RCC 7860 (cell line): ENCODE measurements at places on chromosomes 2 and 18.

DNA sequence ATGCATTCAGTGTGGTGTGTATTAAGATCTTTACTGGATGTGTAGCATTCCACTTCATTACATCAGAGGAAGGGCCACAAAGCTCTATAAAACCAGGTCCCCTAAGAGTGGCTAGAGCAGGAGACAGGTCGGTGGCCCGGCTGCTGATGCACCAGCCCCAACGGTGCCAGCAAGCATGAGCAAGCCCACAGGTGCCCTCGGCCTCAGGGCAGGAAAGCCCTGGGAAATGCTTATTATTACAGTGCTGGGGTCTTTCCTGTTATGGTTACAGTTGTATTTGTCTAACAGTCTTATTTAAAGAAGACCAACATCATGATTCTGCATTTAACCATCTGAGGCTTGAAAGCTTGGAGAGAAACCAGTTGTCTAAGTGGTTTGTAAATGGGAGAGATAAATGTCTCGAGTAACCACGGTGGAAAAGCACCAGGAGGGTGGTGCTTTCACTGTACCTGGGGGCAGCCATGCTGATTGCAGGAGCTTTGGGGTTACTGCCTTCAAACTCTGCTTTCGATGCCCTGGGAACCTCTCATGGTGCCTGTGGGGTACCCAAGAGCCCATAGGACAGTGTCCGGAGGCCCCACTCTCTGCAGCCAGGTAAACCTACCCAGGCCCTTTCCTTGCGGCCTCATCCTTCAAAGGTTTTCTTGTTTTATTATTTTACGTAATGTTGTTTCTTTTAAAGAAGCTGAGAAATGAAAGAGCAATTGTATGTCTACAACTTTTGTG lies 133.1 kb downstream of the SH3RF3 start:
- no peak for DNase-seq

DNA sequence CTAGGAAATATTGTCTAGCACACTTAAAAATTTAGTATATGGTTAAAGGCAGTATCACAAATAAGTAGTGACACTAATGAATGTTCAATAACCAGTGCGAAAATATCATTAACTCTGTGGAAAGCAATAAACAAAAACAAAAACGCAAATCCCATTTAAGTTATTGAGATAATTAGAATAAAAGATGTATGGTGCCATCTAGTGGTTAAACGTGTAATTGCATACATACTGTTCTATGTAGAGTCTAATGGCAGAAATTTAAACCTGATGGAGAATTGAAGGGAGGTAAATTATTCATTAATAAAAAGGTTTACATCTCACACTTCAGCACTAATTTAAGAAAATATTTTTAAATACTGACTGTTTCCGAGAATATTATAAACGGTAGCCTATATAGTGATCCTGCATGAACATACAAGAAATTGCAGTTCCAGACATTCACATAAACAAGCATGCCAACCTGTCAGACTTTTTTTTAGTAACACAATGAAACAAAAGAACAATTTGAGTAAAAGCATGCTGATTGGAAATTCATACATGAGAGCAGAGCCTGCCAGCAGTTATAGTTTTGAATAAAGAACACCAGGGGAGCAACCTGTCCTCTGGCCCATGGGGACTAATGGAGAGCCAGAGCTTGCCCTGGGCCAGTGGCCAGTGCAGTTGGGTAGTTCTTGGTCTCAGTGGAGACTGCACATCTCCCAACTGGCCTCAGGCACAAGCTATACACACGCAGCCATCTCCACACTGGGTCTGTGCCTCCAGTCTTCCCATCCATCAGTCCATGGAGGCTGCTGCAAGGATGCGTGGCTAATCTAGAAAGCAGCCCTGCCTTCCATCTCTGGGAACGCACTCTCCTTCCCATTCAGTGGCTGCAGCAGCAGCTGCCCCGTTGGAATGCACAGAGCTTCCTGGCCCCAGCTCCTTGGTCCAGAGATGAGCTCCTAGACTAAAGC lies 28.0 kb downstream of the GCG start:
- peak; percentile 43 for DNase-seq

DNA sequence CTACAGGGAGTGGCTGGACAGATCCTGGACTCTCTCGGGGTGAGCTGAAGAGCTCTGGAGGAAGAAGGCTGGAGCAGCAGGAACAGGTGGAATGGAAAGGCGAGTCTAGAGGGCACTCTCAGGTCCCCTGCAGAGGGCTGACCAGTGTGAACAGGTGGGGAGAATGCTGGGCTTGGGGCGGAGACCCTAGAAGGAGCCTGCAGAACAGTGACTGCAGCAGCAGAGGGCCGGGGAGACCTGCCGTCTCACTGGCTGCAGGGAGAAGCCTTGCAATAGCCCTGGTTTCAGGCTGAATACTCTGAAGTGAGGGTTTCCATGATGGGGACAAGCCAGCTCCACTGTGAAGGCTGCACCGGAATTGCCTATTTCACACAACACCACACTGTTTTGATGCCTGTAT lies 626.7 kb upstream of the SALL3 start:
- DNase-seq, result no peak

GRCh38 chr18:79275992-79276391 lies 119.7 kb upstream of the NFATC1 start:
- no peak for DNase-seq

DNA sequence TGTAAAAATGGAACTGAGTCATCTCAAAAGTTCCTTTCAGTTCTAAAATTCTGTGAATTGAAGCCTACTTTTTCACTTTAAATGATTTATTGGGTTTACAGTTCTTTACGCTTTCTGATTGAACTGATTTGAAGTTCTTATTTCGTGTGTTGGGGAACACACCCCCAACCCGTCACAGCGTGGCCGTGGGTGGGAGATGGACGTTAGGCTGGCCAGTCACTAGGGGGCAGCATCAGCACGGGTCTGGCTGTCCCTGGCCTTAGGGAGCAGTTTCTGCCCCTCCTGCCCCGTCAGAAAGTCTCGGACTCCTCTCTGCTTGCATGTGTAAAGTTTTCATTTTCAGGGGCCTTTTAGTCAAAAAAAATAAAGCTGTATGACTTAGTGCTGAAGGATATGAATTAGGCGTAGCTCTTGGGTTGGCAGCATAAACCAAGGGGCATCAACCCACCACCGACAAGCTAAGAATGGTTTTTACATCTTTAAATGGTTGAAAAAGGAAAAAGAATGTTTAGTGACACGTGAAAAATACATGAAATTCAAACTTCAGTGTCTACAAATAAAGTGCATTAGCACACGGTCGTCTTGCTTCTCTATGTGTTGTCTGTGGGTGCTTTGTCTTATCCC lies 63.4 kb downstream of the ZCCHC2 start:
- DNase-seq, result peak; percentile 17

GRCh38 chr2:206176121-206176520 lies 16.4 kb downstream of the EEF1B2 start:
- no peak for DNase-seq

- DNase-seq, result no peak
Observed at GRCh38 chr2:54666131-54666633, 57.3 kb upstream of the EML6 start.

GRCh38 chr2:159290289-159290907 lies 3.9 kb upstream of the WDSUB1 start:
- peak; percentile 45 for DNase-seq

GRCh38 chr2:36697424-36698066 lies 1.0 kb downstream of the VIT start:
- DNase-seq, result no peak

DNA sequence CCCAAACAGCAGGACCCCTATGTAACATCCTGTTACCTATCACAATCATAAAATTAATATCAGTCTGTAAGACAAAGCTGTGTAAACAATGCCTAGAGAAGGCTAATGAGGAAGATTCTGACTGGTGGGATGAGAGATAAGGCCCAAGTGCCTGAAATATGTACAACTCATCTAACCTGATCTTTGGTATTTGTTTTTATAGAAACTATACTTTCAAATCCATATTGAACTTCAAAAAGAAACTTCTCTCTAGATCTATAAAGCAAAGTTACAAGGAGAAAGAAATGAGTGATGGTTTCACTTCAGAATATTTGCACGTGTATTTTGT lies 36.1 kb upstream of the ITGA4 start:
- no peak for DNase-seq

DNA sequence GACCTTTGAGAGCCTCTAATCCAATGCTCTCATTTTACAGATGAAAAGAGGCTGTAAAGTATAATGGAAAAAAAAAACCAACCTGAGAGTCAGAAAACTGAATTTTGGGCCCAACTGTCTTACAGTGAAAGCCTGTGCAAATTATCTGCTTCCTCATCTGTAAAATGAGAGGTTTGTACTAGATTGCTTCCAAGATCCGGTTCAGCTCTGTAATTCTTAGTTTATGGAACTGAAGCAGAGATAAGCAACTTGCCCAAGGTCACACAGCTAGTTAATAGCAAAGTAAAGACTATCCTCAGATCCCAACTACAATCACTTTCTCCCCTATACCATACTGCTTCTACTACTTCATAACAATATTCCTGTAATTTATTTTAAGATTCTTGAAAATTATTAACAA lies 6.3 kb downstream of the TLK1 start:
- DNase-seq, result no peak

GRCh38 chr2:30828586-30828985 lies 21.3 kb upstream of the CAPN13 start:
- no peak for DNase-seq

DNA sequence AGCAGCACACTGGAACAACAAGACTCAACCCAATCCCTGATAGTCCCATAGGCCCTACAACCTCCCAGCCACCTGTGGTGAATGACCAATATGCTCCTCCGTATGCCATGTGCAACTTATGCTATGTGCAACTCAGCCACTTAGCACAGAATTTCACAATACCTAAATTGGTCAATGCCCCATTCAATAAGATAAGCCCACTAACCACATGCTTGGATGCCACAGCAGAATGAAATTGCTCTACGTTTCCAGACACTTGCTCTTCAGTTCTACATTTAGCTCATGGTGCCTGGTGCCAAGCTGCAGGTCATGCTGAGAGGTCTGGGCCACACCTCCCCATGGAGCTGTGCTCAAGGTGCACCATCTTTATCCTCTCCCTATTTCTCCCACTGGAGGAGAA lies 159.8 kb downstream of the EN1 start:
- DNase-seq, result no peak

DNA sequence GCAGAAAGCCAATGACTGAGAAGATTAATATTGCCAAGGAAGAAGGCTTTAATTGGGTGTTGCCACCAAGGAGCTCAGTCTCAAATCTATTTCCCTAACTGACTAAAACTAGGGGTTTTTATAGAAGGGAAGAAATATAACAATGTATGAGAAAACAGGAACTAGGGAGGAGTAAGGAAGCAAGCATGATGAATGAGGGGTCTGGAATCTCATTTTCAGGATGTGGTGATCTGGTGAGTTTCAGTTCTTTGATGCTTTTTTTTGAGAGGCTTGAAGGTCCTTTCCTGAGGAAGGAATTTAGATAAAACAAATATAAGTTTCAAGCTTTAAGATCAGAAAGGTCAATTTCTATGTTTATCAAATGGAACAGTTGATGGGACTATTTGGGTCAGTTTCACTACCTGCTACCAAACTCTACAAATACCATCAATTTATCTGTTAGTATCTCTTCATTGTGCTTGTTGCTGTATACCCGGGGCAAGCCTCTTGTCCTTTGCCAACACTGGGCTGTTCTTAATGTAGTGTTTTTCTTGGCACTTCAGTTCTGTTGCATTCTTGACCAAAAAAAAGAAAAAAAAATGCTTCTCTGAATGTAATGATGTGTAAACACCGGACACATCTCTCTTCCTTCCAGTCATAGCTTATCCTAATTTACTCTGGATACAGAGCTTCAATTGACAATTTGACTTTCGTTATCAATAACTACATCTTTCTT lies 357.0 kb downstream of the GALNT13 start:
- no peak for DNase-seq

GRCh38 chr2:172893111-172893510 lies 157.5 kb downstream of the RAPGEF4 start:
- no peak for DNase-seq

- DNase-seq, result no peak
Observed at GRCh38 chr2:124180635-124181034, 155.5 kb downstream of the CNTNAP5 start.

GRCh38 chr18:27227721-27228120 lies 42.6 kb upstream of the CHST9 start:
- DNase-seq, result no peak

GRCh38 chr2:41736105-41736567 lies 311.7 kb upstream of the PKDCC start:
- DNase-seq, result no peak

DNA sequence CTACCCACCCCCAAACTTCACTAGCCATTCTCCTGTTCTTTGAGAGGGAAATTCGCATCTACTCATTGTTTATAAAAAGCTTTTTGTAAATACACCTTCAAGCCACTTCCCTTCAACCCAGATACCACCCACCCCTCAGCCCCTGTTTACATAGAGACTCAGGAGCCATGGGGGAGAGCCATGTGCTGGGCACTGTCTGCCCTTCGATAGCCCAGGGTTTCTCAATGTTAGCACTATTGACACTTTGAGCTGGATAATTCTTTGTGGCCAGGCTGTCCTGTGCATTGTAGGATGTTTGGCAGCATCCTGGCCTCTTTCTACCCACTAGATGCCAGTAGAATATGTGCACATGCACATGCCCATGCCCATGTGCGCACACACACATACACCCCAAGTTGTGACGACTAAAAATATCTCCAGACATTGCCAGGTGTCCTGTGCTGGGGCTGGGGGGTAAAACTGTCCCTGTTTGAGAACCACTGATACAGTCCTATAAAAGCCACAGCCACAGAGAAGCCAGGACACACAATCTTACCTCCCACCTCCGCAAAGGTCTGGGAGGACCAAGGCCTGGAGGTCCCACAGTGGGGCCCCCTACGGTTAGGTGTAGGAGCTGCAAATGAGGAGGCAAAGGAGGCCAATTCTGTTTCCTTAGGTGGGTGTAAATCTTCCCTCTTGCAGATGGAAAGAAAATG lies 44.5 kb upstream of the ASPRV1 start:
- DNase-seq, result no peak

GRCh38 chr18:47108998-47109405 lies 41.3 kb downstream of the HDHD2 start:
- no peak for DNase-seq

GRCh38 chr2:200049086-200049485 lies 93.7 kb downstream of the MAIP1 start:
- no peak for DNase-seq

- no peak for DNase-seq
Observed at GRCh38 chr2:204115137-204116056, 178.8 kb downstream of the ICOS start.

DNA sequence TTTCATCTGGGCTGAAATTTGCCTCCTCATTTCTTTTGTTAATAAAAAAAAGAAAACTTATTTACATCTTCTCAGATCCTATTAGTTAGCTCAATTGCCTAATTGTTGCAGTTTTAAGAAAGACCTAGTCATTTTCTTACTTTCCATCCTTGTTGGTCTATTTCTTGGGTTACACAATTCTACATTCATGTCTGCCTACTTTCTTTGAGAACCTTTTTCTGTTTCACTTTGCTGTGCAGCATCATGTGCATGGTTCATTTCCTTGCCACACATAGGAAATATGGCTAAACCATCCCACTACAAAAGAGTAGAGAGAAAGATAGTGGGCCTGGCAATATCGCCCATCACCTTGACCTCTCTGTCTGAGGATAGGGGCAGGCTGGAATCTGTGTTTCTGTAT lies 780.7 kb upstream of the FANCL start:
- no peak for DNase-seq
